ENCODE measurements at places on chromosomes 7 and 10.

- no peak for DNase-seq
These were observed 281.7 kb downstream of the FRMD4A start for GRCh38 chr10:14048930-14049613.

- DNase-seq, result no peak
These were observed 75.1 kb downstream of the ZMIZ1 start for GRCh38 chr10:79143879-79144278.

GRCh38 chr10:110764378-110764777 is 107.3 kb upstream of the PDCD4 start:
- DNase-seq, result no peak

DNA sequence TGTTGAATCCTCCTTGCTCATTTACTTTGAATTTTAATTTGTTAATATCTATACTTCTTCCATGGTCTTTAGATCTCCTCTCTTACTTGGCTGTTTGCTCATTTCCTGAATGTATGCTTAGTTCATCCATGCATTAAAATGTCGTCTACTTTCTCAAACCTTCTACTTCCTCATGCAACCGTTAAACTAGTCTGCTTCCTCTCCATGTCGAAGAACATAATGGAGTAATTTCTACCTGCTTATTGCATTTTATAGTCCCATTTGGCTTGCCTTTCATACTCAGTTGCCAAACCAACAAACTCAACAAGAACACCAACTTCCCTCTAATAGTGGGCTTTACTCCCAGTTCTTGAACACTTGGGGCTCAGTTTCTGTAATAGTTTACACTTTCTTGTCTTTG is 43.8 kb upstream of the SEMA3D start:
- DNase-seq, result no peak
